NCI-H226 (cell line): ENCODE measurements at places on chromosomes 11 and 22.

GRCh38 chr11:104946907-104947306 lies 21.5 kb downstream of the CASP4 start:
- peak; percentile 35 for DNase-seq

- no peak for DNase-seq
Observed at GRCh38 chr11:134139303-134139872, 70.5 kb downstream of the JAM3 start.

GRCh38 chr11:3165152-3165705 lies at the start of gene OSBPL5:
OSBPL5 (minus strand) TSS chr11:3165310; CDS start chr11:3129148, 36,162 bp downstream.
- peak; percentile 65 for DNase-seq

DNA sequence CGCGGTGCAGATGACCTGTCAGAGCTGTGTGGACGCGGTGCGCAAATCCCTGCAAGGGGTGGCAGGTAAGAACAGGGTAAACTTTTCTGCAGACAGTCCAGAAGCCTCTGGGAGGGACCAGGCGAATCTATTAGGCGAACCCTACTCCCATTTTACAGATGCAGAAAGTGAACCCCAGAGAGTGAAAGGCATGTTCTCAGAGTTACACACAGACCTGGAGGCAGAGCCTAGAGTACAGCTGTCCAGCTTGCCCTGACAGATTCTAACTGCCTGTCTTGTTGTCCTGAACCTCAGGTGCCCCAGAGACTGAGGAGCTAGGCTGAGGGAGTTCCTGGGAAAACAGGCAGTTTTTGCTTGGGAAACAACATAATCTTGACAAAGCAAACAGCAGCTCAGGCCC lies 665 bp downstream of the CCS start:
- no peak for DNase-seq

DNA sequence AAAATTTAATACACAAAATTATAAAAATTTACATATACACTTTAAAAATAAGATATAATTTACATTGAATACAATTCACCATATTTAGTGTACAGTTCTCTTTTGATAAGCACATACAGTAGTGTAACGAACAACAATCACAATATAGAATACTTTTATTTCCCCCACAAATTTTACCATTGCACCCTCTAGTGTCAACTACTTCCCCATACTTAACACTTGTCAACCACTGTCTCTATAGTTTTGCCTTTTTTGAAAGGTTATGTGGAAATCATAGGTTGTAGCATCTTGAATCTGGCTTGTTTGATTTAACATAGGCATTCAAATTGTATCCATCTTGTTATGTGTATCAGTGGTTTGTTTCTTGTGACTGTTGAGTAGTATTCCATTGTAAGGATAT lies 21.3 kb upstream of the PANX1 start:
- no peak for DNase-seq

GRCh38 chr11:78542007-78542406 lies 32.7 kb downstream of the NARS2 start:
- no peak for DNase-seq

GRCh38 chr22:49070501-49070900 lies 757.2 kb downstream of the BRD1 start:
- no peak for DNase-seq

GRCh38 chr11:9037963-9038362 lies 34.2 kb upstream of the NRIP3 start:
- DNase-seq: no peak

DNA sequence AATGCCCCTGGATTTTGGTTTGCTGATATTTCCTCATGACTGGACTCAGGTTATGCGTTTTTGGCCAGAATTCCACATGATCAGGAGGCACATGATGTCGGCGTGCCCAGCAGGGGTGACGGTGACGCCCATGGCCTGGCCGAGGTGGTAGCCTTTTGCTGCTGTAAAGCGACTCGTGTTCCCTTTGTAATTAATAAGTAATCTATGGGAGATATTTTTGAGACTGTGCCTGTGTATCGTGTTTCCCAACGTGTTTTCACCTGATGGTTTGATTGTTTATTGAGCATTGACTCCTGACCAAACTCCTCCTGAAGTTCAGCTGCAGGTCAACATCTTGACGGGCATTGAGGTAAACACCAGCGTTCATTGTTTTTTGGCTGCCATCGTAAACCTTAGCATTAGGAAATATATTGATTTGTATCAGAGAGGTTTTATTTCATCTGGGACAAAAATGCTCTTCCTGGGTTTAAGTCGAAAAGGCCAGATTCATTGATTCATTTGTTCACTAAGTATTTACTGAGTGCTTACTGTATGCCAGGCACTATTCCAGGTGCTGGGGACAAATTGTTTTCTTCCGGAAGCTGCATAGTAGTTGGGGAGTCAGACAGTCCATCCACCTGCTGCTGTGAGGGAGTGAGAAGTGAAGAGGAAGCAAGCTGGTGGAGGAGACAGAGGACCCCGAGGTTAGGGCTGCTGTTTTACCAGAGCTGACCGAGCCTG lies 23.6 kb downstream of the DCPS start:
- no peak for DNase-seq

DNA sequence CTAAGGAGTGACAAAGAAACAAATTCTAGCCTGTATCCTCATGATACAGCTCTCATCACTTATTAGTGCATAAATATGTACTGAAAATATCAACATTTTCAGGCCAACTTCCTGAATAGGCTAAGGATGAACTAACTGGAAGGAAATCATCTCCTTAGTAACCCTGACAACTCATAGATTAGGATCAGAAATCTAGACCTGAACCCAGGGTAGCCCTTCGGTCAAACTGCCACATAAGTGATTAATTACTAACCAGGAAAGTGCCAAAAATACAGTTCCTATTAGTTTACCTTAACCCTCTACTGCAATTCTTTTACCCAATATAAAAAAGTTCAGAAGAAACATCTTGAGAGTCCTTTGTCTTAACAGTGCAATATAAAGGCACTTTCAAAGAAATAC lies 40.0 kb downstream of the AMBRA1 start:
- DNase-seq: peak; percentile 52

DNA sequence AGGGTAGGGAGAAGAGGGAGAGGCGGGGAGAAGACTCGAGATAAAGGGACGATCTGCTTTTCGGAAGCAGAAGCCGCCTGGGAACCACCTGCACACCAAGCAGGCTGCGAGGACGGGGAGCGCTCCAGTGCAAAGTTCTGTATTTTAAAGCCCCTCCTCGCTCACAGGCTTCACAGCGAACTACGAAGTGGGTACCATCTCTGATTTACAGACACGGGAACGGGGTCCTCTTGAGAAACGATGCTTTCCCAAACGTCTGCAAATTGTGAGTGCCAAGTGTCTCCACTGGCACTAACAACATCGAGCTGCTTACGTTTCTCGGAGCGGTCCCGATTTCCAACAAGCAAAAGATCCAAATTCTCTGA lies 700 bp upstream of the STX3 start:
- DNase-seq: peak; percentile 20

GRCh38 chr22:30438559-30438958 lies 13.0 kb downstream of the MTFP1 start:
- DNase-seq: no peak

DNA sequence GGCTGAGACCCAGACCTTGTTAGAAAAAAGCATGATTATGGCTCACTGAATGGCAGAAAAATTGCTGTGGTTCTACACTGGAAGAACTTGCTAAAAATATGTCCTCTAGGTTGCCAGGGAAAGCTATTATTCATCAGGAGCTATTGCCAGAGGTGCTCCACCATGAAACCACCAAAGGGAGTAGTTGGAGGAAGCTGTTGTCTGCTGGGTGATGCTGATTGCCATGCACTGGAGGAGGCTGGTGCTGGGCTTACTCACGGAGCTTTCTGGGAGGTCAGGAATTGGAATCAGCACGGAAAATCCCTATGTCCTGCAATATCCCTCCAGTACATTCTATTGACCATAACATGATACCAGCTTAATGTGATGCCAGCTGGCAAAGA lies 199.6 kb upstream of the ZBED5 start:
- peak; percentile 98 for DNase-seq

- DNase-seq: no peak
Observed at GRCh38 chr22:22450343-22450839, 58.2 kb downstream of the ZNF280B start.

DNA sequence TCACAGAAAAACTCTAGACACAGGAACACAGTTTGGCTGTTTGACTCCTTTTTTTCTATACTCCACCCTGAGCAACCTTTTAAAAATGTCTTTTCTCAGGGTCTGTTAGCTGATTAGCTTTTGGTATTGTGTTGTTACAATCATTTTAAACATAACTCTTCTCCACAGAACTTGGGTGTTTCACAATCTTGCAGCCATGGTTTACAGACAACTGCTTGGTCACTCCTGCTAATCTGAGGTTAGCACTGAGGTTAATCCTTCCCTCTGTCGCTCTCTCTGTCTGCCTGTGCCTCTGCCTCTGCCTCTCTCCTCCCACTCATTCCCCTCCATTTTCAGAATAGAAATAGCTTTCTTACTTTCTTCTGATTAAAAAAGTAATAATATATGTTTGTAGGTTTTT lies 62.4 kb upstream of the ZBED5 start:
- peak; percentile 73 for DNase-seq

GRCh38 chr11:64777449-64778222 lies 706 bp downstream of the SF1 start:
- DNase-seq: peak; percentile 65

DNA sequence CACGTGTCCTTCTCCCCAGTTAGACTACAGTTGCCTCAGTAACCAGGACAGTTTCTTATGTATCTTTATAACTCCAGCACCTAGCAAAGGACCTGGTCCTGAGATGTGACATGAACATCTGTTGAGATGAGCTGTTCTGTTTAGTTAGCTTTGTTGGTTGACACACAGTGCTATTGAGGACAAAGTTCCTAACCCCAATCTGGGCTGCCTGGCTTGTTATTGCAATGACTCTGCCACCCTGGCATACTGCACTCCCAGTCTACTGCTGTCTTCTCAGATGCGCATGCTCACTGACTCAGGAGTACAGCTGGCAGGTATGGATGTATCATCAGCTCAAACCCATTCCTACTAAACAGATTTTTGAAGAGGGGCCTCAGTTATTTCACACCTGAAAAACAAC lies 7.4 kb downstream of the DESI1 start:
- DNase-seq: no peak

GRCh38 chr11:43576803-43577521 lies 103.6 kb upstream of the HSD17B12 start:
- peak; percentile 54 for DNase-seq
